Activated CD8-positive, alpha-beta memory T cell treated with anti-CD3 and anti-CD28 coated beads for 1 hour (primary cell): ENCODE measurements at places on chromosomes 3 and 15.

GRCh38 chr3:197583371-197583770 lies 27.6 kb upstream of the BDH1 start:
- DNase-seq, result no peak

GRCh38 chr3:81726132-81726531 lies 35.3 kb downstream of the GBE1 start:
- no peak for DNase-seq

- no peak for DNase-seq
These were observed 298.1 kb upstream of the THBS1 start for GRCh38 chr15:39282663-39283208.

DNA sequence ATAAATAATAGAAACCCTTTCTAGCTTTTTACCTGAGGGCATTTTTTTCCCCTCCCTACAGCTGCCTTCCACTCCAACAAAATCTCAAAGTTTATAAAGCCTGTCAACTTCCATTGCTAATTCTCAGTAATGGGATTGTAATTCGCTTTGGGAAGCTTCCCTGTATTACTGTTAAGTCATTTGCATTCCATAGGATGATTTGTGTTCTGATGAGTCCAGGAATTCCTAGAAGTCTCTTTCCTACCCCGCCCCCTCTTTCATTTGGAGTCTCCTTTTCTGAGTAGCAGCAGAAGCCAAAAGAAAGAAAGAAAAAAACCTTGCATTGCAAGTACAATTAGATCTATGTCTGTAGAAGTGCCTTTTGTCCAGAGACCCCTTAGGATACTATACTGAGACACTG lies 1033.3 kb downstream of the IGSF11 start:
- no peak for DNase-seq

DNA sequence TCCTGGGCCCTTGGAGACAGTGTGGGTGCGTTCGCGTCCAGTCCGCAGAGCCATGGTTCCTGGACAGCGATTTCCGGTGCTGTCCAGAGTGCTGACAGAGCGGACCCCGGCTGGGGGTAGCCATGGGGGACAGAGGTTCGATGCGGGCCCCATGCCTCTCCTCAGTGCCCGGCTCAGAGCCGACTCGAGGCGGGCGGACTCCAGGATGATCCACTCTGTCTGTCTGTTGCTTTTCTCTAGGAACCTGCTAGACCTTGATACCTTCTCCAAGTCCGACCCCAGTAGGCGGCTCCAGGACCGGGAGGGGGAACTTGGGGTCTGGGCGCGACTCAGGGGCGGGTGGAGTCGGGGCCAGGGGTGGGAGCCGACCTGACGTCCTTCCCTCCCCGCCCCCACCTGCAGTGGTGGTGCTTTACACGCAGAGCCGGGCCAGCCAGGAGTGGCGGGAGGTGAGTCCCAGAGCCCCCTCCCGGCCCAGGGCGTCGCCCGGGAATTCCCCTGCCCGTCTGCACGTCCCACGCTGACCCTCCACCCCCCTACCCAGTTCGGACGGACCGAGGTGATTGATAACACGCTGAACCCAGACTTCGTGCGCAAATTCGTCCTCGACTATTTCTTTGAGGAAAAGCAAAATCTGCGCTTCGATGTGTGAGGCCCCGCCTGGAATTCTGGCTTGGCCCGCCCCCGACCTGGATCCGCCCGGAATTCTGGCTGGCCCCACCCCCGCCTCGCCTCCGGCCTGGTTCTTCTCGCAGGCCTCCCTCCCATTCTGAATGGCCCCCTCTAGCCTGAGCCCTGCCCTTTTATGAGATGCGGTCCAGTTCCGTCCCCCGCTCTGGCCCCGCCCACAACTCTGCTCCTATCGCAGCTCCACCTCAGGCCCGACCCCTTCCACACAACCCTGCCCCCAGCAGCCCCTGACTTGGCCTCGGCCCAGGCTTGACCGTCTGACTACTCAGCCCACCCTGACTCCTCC lies 1.0 kb downstream of the CPNE9 start:
- no peak for DNase-seq

DNA sequence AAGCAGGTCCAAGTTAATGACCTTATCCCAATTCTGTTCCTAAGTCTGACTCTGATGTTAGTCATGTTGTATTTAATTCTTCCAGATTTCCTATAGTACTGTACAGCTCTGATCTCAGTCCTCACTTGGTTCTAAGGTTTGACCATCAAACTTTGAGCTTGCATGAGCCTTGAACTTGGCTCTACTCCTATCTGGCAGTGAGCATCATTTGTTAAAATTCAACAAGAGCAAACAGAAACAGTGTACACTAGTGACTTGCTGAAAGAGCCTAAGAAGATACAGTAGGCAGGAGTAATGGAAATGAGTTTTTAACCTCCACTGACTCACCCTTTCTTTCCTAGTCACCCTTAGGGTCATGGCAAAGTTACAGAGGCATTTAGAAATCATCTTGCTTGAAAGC lies 451.1 kb upstream of the TPRG1 start:
- DNase-seq, result no peak

DNA sequence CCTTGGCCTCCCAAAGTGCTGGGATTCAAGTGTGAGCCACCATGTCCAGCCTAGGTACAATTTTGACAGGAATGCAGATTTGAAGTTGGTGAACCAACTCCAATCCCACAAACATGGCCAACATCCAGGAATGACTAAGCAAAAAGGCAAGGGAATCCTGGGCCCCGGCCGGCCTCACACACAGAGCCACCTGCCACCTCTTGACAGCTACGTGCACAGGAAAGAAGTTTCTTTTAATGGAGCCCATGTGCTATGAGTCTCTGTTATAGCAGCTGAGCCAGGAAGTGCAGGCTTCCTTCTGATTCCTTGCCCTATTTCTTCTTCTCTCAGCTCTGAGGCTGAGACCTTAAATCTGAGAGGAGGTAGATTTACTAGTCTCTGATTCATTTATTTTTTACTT lies 8.8 kb downstream of the TMEM40 start:
- DNase-seq, result no peak

GRCh38 chr3:181879926-181880325 lies 168.2 kb downstream of the SOX2 start:
- DNase-seq, result no peak

- no peak for DNase-seq
These were observed 187.1 kb downstream of the FMN1 start for GRCh38 chr15:33007303-33007855.

GRCh38 chr3:21912711-21913110 lies 161.7 kb upstream of the ZNF385D start:
- no peak for DNase-seq

- DNase-seq, result no peak
These were observed 6.7 kb downstream of the CMTM8 start for GRCh38 chr3:32245200-32245599.

DNA sequence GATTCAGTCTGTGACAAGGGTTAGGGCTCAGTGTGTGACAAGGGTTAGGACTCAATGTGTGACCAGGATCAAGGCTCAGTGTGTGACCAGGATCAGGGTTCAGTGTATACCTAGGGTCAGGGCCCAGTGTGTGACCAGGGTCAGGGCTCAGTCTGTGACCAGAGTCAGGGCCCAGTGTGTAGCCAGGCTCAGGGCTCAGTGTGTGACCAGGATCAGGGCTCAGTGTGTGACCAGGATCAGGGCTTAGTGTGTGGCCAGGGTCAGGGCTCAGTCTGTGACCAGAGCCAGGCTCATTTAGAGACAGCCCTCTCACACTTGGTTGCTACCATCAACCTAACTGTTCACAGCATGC lies 24.2 kb downstream of the LOXL1 start:
- DNase-seq, result no peak

DNA sequence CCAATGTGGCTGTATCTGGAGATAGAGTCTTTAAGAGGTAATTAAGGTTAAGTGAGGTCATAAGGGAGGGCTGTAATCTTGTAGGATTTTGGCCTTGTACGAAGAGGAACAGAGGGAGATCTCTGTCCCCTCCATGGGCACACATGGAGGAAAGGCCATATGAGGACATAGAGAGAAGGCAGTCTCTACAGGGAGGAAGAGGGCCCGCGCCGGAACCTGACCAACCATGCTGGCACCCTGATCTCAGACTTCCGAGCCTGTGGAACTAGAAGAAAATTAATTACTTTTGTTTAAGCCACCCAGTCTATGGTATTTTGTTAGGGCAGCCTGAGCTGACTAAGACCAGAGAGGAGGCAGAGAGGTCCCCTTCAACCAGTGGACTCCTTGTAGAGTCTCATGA lies 17.7 kb upstream of the MRPS22 start:
- no peak for DNase-seq

DNA sequence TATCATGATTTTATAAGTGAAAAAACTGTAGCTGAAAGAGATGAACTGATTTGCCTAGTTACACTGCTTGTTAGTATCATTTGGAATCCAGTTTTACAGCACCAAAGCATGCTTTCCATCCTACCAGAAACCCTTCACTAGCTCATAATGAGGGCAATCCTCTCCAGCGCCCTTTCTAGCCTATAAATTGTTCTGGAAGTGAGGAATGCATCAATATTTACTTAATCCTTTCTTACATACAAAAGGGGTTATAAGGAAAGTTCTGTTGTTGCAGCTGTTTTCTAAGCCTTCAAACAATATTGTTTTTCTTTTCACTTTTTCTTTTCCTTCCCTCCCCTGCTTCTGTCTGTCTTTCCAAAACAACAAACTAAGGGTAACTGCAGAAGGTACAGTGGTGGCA lies 11.0 kb upstream of the PCCB start:
- no peak for DNase-seq

DNA sequence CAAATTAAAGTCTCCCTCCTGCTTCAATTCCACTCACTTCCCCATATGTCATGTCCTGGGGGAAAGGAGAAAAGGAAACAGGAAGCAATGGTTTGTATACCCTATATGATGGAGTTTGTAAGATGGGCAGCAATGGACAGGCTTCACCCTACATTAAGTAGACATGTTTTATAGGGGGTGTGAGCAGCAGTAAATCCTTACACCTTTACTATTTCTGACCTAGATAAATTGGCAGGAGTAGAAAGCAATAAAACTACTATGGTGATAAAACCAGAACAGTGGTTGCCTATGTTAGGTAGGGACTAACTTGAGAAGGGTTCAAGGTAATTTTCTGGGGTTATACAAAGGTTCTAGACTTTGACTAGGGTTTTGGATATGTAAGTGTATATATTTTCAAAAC lies 301.7 kb downstream of the GBE1 start:
- DNase-seq, result no peak

- DNase-seq, result peak; percentile 35
These were observed 3.1 kb downstream of the GP5 start for GRCh38 chr3:194395778-194396538.

GRCh38 chr15:71792521-71792920 lies 17.8 kb upstream of the NR2E3 start:
- DNase-seq, result no peak

- DNase-seq, result no peak
These were observed 13.3 kb downstream of the NFKBIZ start for GRCh38 chr3:101862416-101863165.

- no peak for DNase-seq
These were observed 153.7 kb downstream of the THRB start for GRCh38 chr3:24340966-24341365.

DNA sequence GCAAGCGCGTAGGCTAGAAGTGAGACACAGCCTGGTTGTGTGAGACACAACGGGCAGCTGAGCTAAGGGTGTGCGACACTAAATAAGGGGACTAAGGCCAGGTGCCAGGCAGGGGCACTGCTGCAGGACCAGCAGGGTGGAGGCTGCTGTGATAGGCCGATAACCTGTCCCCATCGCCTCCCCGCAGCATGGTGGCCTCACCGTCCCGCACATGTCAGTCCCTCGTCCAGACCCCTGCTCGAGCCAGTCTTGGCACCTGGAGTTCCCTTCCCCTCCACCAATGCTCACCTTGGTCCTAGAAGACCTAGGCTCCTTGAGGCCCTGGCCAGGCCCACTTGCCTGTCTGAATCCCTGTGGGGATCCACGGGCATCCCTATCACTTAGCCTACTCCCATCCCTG lies 96.1 kb downstream of the HMG20A start:
- DNase-seq, result no peak

DNA sequence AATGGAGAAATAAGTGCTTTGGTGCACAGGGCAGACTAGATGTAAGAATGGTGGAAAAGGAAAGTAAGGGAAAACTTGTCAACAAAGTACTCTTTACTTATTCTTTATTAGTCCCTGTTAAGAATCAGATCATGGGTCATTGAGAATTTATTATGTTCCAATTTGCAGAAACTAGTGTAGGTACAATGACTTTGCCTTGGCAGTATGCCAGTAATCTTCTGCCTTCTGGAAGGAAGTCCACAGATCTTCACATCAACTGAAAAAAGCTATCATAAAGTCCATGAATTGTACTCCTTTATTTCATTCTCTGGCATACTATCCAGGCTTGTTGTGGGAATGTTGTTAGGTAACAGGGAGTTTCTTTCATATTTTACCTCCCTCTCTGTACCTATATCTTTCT lies 88.2 kb upstream of the FLNB start:
- no peak for DNase-seq

DNA sequence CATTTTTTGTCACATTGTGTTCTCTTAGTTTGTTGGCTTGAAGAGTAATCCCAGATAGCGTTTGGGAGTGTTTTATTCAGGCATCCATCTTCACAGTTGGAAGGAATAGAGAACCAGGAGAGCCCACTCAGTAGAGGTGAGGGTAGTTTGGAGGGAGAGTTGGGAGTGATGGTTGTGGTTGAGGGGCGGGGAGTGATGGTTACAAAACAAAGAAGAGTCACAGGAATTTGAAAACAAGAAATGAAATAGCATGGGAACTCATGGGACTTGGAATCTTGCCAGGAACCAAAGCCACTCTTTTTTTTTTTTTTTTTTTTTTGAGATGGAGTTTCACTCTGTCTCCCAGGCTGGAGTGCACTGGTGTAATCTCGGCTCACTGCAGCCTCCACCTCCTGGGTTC lies 36.3 kb downstream of the DUT start:
- DNase-seq, result no peak

DNA sequence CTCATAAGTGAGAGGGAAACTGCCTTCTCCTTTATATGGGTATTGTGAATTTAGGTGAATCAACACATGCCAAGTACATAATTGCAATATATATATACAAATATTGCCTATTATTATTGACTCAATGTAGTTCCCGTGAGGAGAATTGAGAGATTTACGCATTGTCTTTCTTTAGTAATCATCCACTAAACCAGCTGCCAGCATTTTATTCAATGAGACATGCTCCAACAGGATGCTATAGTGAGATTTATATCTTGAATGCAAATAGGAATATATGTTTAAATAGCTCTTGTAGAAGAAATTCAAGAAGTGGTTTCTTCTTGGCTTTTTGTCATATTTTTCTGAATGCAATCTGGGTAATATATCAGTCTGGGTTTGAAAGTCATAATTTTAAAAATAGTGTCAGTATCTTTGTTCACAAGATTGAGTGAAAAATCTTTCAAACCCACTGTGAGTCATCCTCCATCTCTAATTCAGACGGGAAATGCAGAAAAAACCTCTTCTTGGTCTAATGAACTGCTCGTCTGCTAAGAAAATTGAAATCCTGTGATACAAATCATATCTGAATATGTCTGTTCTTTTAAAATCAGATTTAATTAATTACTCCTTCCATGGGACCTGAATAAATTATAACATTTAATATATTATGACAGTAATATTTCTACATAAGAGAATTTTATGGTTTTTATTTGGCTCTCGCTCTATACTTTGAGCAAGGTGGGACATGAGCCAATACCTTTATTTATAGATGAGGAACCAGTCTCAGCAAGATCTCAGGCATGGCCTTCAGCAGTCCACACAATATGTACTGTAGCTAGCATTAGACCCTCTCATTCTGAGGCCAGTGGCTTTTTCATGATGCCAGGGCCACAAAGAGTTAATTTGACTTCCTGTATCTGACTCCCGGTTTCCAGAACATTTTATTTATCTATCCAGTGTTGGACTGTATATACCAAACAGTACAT lies 516.0 kb downstream of the GABRG3 start:
- no peak for DNase-seq
